ENCODE measurements at places on chromosomes 3 and 15.

GRCh38 chr3:152460936-152461335, 192.2 kb downstream of the MBNL1 start:
- no peak for DNase-seq

GRCh38 chr3:159619341-159619885, 369.2 kb upstream of the IL12A start:
- no peak for DNase-seq

DNA sequence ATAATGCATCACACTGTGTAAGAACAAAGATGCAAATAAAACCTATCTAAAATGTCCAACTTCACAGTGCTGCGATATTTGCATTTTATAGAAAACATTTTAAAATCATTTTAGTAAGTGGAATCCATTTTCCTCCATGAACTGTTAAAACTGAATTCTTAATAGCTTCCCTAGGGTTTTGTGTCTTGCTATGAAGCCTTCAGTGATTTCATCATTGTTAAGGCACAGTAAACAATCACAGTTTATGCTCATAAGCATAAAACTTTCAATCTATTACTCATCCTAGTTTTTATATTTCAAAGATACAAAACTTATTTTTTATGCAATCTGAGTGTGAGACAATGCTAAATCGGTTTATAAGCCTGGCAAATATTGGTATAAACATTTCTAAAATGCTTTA, 509.7 kb downstream of the TUSC7 start:
- DNase-seq, result no peak

GRCh38 chr3:72185549-72186399, 400.8 kb upstream of the PROK2 start:
- no peak for DNase-seq

DNA sequence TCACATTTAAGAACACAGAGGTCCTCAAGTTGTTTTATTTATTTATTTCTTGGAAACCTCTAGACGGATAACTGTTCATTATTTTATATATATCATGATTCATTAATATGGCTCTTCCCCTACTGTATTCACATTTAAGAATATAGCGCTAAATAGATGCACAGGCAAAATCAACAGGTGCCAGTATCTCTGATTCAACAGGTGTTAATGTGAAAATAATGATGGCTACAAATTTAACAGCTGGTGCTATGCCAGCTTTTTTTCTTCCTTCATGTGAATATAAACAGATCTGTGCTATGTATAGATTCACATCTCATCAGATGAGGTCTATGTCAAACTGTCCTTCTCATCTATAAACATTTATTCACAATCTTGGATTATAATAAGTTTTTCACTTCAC, 218.5 kb upstream of the NR2F2 start:
- DNase-seq, result no peak

GRCh38 chr15:77577366-77577950, 55.3 kb downstream of the LINGO1 start:
- no peak for DNase-seq

DNA sequence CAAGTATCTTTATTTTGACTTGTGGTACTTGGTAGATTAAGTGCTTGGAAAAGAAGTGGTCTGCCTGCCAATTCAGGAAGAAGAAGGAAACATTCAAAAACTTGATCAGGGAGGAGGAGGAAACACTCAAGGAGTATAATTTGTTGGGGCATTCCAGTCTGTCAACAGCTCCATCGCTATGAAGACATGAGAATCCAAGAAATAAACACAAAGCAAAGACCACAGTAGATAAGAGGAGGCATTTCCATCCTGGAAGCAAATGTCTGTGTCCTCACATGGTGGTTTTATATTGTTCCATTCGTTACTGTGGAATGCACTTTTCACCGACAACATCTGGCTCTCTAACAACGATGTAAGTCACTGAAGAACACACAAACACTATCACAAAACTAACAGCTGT, 176.1 kb upstream of the FRMD4B start:
- DNase-seq, result no peak

DNA sequence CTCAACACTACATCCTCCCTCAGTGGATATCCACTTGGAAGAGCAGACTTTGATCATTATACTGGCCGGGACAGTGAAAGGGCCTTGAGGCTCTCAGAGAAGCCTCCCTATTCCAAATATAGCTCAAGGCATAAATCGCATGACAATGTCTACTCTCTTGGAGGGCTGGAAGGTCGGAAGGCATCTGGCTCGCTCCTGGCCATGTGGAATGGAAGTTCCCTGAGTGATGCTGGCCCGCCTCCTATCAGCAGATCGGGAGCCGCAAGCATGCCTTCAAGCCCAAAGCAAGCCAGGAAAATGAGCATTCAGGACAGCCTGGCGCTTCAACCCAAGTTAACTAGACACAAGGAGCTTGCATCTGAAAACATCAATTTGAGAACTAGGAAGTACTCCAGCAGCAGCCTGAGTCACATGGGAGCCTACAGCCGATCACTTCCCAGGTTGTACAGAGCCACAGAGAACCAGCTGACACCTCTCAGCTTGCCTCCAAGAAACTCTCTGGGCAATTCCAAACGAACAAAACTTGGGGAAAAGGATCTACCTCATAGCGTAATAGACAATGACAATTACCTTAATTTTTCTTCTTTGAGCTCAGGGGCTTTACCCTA, 25.4 kb downstream of the PHLDB2 start:
- DNase-seq, result no peak

DNA sequence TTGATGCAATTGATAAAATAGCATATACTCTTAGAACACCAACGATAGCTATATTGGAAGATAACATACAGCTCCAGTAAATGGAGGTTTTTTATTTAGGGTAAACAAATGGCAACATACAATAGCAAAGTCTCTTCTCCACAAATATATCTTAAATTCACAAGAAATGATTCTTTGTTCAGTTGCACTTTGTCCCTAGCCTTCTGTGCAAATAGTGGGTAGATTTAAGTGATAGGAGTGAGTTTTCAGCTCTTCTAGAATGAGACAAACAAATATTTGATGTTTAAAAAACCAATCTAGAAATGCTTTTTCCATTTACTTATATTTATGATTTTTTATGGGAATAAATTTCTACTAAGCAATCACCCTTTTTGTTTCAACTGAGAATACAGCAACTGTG, 253.8 kb downstream of the NEK10 start:
- DNase-seq, result no peak

GRCh38 chr15:55234104-55234799, 37.5 kb upstream of the RSL24D1 start:
- DNase-seq, result no peak

- no peak for DNase-seq
Observed at GRCh38 chr3:48476426-48477053, 27.4 kb downstream of the SHISA5 start.

- DNase-seq, result no peak
Observed at GRCh38 chr3:149390772-149391212, 13.3 kb upstream of the TM4SF1 start.

- DNase-seq, result no peak
Observed at GRCh38 chr3:13498354-13499060, 18.4 kb downstream of the HDAC11 start.

GRCh38 chr3:56818156-56818985, 16.6 kb upstream of the ARHGEF3 start:
- DNase-seq, result no peak

DNA sequence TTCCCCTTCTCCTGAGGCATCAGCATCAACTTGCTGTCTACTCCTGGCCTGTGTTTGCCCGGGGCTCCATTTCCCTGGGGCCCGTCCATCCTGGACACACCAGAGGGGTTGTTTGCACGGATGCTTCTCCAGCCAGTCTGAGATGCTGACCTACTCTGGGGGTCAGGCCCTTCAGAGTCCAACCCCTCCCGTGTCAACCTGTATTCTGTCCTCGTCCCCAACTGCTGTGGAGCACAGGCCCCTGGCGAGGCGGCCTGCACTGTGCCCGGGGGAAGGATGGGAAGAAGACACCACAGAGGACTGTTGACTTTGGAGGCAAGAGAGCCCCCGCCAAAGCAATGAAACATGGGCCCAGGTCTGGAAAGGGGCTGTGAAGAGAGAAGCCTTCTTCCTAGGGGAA, 25.8 kb downstream of the ALS2CL start:
- no peak for DNase-seq

DNA sequence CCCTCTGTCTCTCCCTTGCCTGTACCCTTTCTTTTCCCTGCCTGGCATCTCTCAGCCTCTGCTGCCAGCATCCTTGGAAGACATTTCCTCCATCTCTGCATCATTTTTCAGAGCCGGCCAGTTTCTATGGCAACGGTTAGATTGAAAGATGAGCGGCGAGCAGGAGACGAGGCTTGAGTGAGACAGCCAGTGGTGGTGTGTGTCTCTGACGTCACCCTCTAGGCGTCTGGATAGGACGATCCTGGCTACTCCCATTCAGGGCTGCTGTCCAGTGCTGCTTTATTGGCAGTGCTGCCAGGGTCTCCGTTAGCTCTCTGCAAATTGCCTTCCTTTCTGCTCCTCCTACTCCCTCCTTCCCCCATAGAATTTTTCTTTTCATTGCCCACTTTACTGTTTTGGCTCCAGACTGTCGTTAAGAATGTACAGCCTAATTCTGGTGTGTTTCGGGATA, 57.9 kb downstream of the TRAK1 start:
- DNase-seq, result no peak

GRCh38 chr15:71440489-71441110, 325.3 kb downstream of the THSD4 start:
- DNase-seq, result peak; percentile 61

DNA sequence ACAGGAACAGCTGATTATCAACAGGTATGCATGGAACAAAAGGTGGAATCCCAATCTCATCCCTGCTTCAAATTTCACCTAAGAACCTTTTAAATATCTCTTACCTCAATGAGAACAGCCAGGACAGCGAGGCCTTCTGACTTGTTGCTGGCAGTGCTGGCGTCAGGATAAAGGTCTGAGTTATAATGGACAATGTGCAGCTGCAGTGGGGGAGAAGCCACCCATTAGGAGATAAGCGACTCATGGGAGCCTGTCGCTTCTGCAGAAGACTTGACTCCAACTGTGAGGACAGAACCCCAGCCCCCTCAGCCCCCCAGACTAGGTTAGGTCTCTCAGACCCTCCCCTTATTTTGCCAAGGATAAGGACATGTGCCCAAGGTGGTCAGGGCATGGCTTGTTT, 39.7 kb downstream of the CA12 start:
- DNase-seq, result no peak

DNA sequence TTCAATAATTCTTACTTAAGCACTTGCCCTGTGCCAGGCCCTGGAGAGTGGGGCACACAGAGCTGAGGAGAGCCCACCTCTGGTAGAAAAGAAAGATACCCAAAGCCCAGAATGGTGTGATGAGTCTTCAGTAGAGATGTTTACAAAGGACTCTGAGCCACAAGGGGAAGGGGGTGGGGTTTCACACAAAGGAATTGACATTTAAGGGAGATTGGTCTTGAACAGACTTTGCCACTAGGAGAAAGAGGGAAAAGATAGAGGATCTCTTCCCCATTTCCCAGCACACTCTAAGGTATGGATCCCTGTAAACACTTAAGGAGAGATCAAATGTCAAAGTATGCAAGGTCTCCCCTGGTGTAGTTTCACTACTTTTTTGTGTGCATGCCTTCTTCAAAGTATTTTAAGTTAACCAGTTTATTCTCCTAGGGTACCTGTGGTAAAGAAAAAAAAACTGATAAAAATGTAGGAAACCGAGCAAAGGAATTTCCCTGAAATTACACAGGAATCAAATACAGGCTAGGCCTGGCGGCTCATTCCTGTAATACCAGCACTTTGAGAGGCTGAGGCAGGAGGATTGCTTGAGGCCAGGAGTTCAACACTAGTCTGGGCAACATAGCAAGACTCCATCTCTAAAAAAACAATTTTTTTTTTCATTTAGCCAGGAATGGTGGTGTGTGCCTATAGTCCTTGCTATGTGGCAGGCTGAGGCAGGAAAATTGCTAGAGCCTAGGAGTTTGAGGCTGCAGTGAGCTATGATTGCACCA, 117.6 kb upstream of the SKOR1 start:
- no peak for DNase-seq
